ENCODE measurements at places on chromosomes 3 and 15. TPM values are rescaled to one million over a fixed set of nuclear protein-coding genes. Genes with fewer than 3 reads are reported as not detected.

The MORC1 gene
- total RNA-seq, result 0.31 TPM

DNA sequence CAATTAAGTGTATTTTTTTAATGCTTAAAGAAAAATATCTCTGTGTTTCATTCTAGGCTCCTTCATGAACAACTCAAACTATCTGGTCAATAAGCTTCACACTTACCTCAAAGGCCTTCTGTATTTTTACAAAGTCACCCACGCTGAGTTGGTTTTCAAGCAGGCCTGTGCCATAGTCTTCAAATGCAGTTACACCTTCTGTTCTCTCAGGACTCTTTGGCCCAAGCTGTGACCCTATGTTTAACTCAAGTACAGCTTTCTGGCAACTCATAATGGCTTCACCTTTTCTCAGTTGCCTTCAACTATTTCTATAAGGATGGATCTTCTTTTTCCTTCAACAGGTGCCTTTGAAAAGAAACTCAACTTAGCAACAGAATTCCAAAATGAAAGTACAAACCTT is 587 bp downstream of the WDR49 start:
- no peak for DNase-seq

- no peak for DNase-seq
Observed at GRCh38 chr3:70981231-70981880, 602.2 kb downstream of the FOXP1 start.

- DNase-seq, result peak; percentile 30
Observed at GRCh38 chr15:68816795-68817303, 3.8 kb downstream of the ANP32A start.

DNA sequence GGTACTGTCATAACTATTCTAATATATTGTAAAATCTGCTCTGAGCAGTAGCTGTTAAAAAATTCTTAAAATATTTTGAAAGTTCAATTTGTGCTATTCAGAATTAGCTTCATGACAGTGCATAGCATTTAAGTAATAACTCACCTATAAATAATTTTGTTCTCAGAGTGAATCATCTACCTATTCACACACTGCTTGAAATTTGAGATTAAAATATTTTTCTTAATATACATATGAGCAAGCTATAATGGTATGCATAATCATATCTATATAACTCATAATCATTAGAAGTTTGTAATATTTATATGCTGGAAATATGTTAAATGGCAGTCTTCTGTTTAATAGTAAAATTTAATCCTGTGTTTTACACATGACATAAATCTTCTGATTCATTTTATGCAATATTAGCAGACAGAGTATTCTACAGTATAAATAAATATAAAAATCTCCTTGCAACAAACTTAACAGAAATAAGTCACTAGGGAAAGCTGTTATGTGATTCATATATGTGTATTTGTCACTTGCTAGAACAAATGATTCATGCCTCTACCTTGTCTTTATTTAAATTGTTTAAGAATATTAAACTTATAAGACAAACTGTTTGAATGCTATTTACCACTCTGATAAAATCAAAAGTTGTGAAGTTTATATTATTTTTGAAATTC is 710.8 kb downstream of the PLOD2 start:
- DNase-seq, result no peak

The RAD54L2 gene
- total RNA-seq, result 10.7 TPM

GRCh38 chr3:66803721-66804695 is 194.1 kb upstream of the KBTBD8 start:
- DNase-seq, result no peak

- no peak for DNase-seq
Observed at GRCh38 chr15:85767785-85768529, 26.8 kb downstream of the KLHL25 start.

- DNase-seq, result no peak
Observed at GRCh38 chr15:60162968-60163355, 158.9 kb downstream of the FOXB1 start.

GRCh38 chr3:171797265-171797679 is 13.0 kb downstream of the PLD1 start:
- no peak for DNase-seq

DNA sequence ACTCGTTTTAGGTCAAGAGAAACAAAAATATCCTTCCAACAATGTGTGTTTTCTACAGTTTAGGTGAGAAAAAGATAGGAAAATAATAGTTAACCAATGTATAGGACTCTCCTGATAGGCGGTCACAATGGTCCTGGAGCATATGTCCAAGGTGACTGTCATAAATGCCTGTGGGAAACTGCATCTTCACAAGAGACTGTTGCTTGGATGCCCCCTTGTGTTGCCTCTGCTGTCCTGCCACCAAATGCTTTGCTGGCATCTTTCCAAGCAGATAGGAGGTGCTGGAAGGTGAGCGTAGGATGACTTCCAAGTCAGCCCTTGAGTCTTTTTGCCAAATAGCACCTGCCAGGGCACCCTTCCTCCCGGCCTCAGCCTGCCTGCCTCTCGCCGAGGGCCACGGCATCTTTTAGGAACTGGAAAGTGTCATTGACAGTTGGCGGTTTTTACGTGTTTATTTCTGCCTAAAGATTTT is 24.1 kb upstream of the SACM1L start:
- DNase-seq, result peak; percentile 92

Data from K562 (cell line).